ENCODE measurements at places on chromosomes 6 and 20.

GRCh38 chr6:134106702-134107101 is 54.3 kb upstream of the SLC2A12 start:
- no peak for DNase-seq

DNA sequence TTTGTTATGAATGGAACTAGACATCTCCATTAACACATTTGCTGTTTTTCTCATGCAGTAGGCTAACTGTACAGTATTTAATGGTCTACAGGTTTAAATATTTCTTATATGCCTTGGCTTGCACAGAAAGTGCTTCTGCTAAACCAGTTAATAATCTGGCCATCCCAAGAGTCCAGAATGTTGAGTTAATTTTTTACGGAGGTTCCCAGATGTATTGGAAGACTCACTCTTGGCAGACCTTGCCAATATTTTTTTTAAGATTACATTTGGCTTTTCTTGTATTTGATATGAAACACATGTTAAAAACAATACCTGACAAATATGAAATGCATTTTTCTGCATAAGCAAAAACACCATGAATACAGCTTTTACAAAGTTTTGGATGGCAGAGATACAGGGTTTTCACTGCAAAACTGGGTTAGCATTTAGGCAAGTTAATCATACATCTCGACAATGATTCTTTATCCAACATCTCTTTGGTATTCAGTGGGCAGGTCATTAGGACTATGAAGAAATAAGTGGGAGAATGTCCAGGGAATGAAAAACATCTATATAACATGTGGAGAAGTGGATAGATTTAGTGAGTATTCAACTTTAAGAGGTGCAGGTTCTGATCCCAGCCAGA is 94.0 kb downstream of the SGK1 start:
- peak; percentile 63 for DNase-seq

DNA sequence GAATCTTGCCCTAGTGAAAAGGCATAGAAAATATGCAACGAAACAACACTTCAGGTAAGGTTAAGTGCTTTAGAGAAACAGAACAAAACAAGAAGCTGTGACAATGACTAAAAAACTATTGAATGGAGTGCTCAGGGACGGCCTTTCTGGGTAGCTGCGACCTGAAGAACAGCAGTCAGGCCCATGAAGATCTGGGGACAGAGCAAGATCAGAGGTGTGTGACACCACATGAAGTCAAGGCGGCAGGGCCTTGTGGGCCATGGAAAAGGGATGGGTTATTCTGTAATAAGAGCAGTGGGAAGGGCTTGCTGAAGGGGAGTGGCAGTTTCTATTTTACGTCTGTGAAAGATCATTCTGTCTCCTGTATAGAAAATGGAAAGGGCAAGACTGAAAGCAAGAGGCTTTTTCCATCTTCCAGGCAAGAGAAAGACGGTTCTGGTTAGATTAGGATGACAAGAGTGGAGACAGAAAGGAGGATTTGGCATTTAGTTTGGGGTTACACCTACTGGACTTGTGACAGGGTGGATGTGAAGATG is 5.1 kb downstream of the UBE2V1 start:
- DNase-seq = no peak

GRCh38 chr6:131223416-131223815 is 88.1 kb downstream of the AKAP7 start:
- no peak for DNase-seq

GRCh38 chr6:31945507-31946369 is at the start of gene CFB:
TSS of gene CFB (plus strand) at chr6:31946095. CDS start at chr6:31946222, 127 bp downstream.
- DNase-seq = peak; percentile 51

- DNase-seq = no peak
Observed at GRCh38 chr6:53795340-53795701, 516 bp downstream of the LRRC1 start.

DNA sequence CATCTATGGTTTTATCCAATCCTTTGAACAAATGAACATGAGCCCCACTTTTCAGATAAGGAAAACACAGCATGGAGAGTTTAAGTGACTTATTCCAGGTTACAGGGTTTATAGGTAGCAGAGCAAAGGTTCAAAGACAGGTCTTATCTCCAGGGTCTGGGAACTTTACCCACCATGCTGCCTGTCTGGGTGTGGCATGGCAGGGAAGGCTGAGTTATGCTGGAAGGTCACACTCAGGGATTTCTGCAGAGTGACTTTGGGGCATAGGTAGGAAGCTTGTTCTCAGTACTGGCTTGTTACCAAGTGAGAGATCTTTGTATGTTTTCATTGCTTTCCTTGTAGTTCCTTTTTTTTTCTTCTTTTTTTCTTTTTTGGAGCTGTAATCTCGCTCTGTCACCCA is 1.8 kb downstream of the ZNF831 start:
- no peak for DNase-seq

DNA sequence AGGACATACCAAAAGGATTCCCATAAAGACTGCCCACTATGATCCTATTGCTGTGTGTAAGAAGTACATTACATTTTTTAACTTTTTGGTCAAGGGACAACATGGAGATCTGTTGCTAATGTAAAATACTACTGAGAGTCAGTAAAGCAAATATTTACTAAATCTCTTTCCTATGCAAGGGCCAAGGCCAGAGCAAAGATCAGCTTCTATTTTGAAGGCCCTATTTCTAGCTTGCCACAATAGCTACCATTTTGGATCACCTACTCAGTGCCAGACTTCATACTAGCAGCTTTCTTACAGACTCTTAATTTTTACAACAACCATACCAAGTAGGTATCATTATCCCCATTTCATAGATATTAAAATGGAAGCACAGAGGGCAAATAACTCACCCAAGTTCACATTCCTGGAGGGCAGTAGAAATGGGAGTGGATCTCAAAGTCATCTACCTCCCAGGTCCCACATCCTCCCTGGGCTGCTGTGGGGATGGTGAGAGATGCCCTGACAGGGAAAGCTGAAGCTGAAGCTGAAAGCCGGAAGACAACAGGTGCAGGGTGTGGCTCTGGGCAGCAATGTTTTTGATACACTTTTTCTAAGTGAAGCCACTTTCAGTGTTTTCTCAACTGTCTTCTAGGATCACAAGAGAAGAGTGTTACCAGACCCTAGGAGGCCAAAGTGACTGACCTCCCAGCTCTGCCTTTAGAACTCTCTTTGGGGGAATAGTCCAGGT is 321.2 kb downstream of the UBE3D start:
- DNase-seq = no peak

DNA sequence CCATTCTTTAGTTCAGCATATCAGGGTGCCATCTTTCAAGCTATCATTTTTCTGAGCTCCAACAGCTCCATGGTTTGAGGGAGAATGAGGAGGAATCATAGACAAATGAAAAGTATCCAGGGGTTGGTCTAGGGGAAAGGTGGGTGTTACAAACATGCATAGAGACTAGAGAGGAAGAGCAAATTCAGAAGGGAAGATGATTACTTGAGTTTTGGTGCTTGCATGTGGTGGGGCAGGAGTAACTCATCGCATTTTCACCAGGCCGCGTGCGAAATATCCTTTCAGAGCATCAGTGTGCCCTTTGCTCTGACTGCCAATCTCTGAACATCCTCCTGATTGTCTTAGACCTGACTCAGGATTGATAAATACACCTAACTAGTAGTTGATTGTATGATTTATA is 7.7 kb upstream of the BICRAL start:
- no peak for DNase-seq

DNA sequence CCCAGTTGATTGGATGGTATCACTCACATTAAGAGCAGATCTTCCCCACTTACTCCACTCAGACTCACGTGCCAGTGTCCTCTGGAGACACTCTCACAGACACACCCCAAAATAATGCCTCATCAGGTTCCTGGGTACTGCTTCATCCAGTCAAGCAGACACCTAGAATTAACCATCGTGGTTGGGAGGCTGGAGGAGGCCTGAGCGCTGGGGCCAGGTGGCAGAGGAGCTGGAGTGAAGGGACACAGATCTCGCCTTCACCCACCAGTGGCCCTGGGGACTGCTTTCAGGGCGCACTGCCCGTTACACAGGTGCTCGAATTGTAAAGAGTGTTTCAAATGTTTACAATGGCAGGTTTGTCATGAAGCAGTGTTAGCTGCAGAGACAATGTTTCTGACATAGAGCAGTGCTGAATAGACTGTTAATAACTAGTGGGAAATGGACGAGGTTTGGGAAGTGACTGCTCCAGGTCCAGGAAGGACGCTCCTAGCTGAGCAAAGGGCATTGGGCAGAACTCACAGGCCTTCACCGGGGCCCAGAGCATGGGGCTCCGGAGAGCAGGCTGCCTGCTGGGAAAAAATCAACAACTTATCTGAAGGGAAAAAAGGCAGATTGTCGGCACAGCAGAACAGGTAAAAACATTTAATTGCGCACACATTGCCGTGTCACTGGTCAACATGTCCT is 38.4 kb downstream of the TMEM242 start:
- DNase-seq = no peak

DNA sequence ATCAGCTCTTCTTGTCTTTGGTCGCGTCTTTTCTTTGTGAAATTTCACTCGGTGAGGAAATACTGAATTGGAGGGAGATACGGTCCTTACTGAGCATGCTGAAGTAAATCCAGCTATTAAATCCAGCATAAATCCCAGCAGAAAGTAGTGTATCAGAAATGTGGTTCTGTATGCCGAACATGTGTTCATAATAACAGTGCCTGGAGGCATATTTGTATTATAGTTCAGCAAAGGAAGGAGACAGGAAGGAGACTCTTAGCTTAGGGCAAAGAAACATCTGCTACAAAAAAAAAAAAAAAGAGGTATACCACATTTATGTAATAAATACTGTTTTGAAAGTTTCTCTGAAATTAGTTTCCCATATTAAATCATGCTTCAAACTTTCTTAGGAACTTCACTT is 211.8 kb downstream of the PLCB4 start:
- peak; percentile 21 for DNase-seq

DNA sequence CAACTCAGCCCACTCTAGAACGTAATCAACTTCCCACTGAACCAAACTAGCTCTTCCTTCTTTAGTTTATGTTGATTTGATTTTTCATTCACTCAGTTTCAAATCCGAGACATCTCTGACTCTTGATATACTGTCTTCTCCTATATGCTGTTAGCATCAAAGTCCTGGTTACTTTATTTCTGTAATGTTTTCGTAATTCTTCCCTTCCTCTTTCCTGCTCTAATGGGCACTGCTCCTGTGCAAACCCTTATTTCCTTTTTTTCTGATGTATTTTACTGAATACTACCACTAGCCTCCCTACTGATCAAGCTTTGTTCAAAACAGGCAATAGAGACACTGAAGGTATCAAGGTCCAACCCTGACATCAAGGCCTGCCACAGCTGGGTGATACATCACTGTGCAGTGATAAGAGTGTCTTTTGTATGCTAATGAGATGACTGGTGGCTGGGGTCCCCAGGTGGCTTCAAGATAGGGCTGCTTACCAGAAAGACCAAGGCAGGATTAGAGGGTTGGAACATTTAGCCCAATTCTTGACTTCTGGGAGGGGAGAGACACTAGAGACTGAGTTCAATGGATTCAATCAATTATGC is 95.2 kb downstream of the KIF13A start:
- DNase-seq = no peak

DNA sequence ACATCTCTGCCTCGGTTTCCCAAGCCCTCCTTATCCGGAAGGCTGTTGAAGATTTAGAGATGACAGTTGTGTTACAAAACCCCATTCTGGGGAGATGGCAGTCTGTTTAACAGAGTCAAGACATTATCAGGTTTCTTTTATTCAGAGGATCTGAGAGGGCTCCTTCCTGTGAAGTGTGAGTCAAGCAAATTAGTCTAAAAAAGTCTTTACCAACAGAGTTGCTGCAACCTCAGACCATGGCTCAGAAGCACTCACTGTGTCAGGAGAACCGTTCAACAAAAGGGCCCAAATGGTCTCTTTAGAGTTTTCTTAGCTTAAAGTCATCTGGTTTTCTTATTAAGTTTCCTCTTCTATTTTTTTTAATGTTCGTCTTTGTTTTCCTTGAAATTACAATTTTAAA is 717.8 kb downstream of the EPM2A start:
- no peak for DNase-seq

DNA sequence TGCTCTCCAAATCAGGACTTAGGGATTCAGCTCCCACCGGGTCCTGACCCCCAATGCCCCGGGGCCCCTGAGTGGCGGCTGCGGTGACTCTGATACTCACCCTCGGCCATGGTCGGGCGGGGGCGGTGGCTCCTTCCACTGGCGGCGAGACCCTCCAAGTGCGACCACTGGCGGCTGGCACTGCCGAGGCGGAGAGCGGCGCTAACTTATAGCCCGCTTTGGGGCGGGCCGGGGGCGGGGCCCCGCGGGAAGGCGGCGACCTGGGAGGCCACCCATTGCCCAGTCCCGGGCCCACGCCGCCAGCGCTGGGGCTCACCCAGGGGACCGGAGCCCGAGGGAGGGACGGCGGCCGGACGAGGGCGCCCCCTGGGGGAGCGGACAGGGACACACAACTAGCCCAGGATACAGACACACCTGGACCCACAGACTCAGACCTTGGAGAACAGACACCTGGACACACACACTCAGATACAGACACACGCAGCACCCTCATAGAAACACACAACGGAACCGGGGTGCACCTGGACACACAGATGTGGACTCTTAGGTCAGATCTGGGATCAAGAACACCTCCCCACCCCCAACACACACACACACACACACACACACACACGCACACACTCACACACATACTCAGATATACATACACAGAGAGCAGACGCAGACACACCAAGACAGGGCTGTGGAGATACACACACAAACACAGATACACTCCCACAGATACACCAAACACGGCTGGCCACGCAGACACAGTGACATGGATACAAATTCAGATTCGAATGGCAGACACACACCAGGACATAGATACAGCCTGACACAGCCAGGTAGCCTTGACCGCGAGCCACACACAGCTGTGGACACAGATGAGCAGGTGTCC is at the start of gene TGM2:
TSS of gene TGM2 (minus strand) at position 182 of the 877 bp plus-strand sequence. CDS start at position 110, 72 bp downstream.
- DNase-seq = no peak

- peak; percentile 25 for DNase-seq
Observed at GRCh38 chr6:145633981-145634627, 101.2 kb downstream of the EPM2A start.

DNA sequence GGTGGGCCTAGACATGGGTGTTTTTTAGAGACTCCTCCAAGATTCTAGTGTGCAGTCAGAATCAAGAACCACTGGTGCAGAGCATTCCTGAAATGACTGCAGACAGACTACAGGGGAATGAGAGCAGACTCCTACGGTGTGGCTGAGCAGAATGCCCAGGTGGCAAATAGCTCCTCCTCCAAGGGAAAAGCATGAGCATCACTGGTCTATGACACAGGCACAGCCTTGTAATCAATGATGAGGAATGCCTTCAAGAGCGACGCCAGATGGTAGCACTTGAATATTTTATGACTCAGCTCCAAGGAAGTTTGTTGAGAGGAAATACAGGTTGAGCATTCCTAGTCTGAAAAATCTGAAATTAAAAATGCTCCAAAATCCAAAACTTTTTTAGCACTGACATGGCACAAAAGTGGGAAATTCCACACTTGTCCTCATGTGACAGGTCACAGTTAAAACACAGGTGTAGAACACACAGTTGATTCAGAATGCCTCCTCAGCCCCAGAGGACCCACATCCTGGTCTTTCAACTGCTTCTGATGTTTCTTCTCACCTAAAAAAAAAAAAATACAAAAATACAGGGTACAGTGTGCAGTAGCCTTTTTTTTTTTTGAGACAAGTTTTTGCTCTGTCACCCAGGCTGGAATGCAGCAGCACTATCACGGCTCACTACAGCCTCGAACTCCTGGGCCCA is 10.6 kb upstream of the FAM8A1 start:
- DNase-seq = peak; percentile 52

- no peak for DNase-seq
Observed at GRCh38 chr6:3813918-3814317, 35.3 kb upstream of the FAM50B start.

- no peak for DNase-seq
Observed at GRCh38 chr20:32779500-32780211, 17.5 kb downstream of the DNMT3B start.

Data from fibroblast of skin of left biceps (primary cell).